CD8-positive, alpha-beta T cell (primary cell): ENCODE measurements at places on chromosomes 3 and 15.

GRCh38 chr15:92645731-92646130 lies 9.8 kb downstream of the FAM174B start:
- DNase-seq = no peak

- no peak for DNase-seq
Measured at GRCh38 chr3:30226601-30227151, 379.7 kb upstream of the TGFBR2 start.

GRCh38 chr15:98803228-98804056 lies 155.1 kb downstream of the IGF1R start:
- no peak for DNase-seq

- DNase-seq = no peak
Measured at GRCh38 chr3:186100398-186100797, 8.5 kb downstream of the ETV5 start.

DNA sequence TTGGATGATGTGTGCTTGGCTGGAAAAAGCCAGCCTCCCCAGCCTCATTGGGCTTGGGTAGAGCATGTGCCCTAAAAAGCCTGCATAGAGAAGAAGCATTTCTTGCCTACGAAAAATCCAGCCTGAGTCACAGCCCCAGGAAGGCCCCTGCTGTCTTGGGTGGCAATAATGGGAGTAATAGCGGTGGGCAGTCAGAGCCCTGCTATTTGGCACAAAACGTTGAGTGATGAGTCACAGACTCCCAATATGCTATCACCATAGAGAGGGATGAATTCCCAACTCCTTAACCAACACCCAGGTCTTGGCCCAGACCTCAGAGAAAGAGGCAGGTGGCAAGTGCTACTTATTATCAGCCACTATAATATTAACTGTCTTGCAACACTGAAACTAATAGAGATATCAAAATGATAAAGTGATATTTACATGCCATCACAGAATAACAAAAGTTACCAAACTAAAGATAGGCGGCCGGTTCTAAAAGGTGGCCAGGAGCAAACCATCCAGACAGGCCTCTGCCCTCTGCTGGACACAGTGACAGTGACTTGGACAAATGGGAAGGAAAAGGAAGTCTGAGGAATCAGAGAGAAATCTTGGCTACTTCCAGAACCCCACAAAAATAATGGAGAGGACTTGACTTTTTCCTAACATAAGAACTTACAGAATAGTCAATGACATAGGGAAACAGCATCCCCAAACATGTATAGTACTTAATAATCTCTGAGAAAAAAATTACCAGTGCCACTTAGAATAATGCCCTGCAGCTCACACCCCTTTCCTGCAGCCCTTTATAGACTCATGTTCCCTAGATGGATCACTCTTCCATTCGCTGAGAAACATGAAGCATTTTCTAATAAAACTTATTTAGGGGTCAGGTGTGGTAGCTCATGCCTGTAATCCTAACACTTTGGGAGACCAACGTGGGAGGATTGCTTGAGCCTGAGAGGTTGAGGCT lies 51.9 kb upstream of the MUC13 start:
- DNase-seq = no peak

DNA sequence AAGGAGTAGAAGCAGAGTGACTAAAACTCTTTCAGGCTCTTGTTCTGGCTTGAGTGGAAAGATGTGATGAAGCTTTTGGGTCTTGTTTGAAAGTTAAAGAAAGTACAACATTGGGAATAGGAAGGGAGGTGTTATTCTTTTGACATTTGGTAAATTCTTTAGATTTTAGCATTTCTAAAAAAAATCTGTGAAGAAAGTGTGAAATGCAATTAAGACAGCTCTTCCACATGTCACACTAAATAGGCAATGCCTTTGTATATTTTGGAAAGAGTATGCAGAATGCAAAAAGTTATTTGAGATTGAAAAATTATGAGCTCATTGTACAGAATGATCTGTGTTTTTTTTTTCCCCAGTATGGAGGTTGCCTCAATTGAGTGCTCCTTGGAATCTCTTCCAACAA lies 532.2 kb upstream of the DPPA4 start:
- DNase-seq = no peak

DNA sequence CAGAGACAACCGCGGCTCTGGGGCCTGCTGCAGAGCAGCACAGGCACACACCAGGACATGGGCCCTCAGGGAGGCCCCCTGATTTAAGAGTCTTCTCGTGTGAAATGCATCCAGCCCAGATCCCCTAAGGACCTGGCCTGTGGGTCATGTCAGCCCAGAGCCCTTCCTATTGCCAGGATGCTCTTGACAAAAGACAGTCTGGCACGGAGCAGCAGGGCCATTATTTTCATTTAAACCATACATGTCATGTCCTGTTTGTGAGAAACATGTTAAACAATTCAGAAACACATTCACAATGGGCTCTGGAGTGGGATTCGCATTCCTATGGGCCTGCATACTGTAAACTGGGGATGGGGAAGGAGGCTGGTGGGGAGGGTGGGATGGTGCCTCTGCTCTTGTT lies 367.4 kb upstream of the WNT5A start:
- no peak for DNase-seq

GRCh38 chr3:18188491-18188890 lies 236.6 kb downstream of the SATB1 start:
- DNase-seq = no peak
